ENCODE measurements at places on chromosomes 6 and 20. TPM values are rescaled to one million over a fixed set of nuclear protein-coding genes. Genes with fewer than 3 reads are reported as not detected.

- no peak for DNase-seq
- no peak overlapping the region for H3K27ac ChIP-seq
- no peaks in the 10 kb centered on the region for H3K4me1 ChIP-seq
- H3K4me3 ChIP-seq = no peak overlapping the region
- no peaks in the 10 kb centered on the region for H3K27me3 ChIP-seq
- H3K36me3 ChIP-seq = no peaks in the 10 kb centered on the region
These were observed 15.9 kb upstream of the ADGRF1 start for GRCh38 chr6:47057830-47058540.

- no peak for DNase-seq
- H3K36me3 ChIP-seq = no peaks in the 10 kb centered on the region
These were observed 86.7 kb downstream of the TASP1 start for GRCh38 chr20:13552061-13552460.

DNA sequence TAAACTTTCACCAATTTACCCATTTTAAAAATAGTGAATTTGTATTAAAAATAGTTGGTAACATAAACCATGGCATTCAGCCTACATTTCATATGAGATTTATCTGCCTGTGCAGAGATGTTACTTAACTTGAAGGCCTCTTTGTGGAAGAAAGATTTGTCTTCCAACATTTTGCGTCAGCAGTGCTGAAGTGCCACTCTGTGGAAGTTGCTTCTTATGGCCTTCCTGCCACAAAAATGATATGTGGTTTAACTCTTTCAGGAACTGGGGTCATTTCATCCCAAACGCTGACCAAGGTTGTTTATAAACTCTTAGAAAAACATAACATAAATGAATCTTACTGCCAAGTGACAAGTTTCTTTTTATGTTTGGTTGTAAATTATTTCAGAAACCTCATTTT lies 246.8 kb downstream of the ARID1B start:
- no peaks in the 10 kb centered on the region for H3K36me3 ChIP-seq
- no peak overlapping the region for H3K4me3 ChIP-seq
- no peaks in the 10 kb centered on the region for H3K27me3 ChIP-seq
- no peak overlapping the region for H3K27ac ChIP-seq
- peaks cover 21% of the 10 kb centered on the region for H3K4me1 ChIP-seq

GRCh38 chr6:43830775-43831174 lies 60.8 kb downstream of the VEGFA start:
- H3K27ac ChIP-seq = no peak overlapping the region
- H3K36me3 ChIP-seq = no peaks in the 10 kb centered on the region
- H3K27me3 ChIP-seq = peaks cover 5% of the 10 kb centered on the region
- no peaks in the 10 kb centered on the region for H3K4me1 ChIP-seq
- no peak overlapping the region for H3K4me3 ChIP-seq

- no peaks in the 10 kb centered on the region for H3K36me3 ChIP-seq
- H3K27me3 ChIP-seq = no peaks in the 10 kb centered on the region
- H3K4me1 ChIP-seq = peaks cover 44% of the 10 kb centered on the region
- peak overlapping the region; percentile 80 for H3K27ac ChIP-seq
These were observed 38.7 kb downstream of the GNAS start for GRCh38 chr20:58891086-58891717.

- H3K27me3 ChIP-seq = no peaks in the 10 kb centered on the region
- H3K4me3 ChIP-seq = no peak overlapping the region
- H3K4me1 ChIP-seq = no peaks in the 10 kb centered on the region
- H3K27ac ChIP-seq = no peak overlapping the region
- H3K36me3 ChIP-seq = no peaks in the 10 kb centered on the region
- DNase-seq = no peak
These were observed 22.4 kb downstream of the TAF4 start for GRCh38 chr20:62043131-62043914.

The DSP gene
- polyA plus RNA-seq = not detected

The RFX6 gene
- not detected for polyA plus RNA-seq

The UST gene
- 2.2 TPM for polyA plus RNA-seq

The PLA2G7 gene
- polyA plus RNA-seq = not detected
